ENCODE measurements at places on chromosomes 2 and 18.
A peak's percentile ranks its signal among the peaks of the same experiment; 100 is the strongest.

DNA sequence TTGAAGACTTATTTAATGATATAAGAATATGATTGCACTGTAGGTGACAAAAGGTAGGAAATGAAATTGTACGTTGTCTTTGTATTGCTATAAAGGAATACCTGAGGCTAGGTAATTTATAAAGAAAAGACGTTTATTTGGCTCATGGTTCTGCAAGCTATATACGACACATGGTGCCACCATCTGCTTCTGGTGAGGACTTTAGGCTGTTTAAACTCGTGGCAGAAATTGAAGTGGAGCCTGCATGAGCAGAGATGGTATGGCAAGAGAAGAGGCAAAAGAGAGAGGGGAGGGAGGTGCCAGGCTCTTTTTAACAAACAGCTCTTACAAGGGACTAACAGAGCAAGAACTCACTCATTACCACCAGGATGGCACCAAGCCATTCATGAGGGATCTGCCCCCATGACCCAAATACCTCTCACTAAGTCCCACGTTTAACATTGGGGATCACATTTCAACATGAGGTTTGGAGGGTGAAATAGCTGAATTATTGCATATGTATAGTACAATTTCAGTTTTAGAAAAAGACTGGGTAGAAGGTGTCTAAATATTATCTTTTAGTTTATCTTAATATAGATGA is 86.8 kb downstream of the GULP1 start:
- DNase-seq: no peak

- DNase-seq: no peak
Observed at GRCh38 chr2:212194396-212194795, 344.2 kb downstream of the ERBB4 start.

GRCh38 chr2:207775473-207775872 is 5.8 kb upstream of the FZD5 start:
- DNase-seq: no peak

- peak; percentile 28 for DNase-seq
Observed at GRCh38 chr2:178193823-178194599, at the start of gene OSBPL6. Gene OSBPL6 (plus strand): TSS chr2:178194512. CDS start chr2:178306185, 111,673 bp downstream.

DNA sequence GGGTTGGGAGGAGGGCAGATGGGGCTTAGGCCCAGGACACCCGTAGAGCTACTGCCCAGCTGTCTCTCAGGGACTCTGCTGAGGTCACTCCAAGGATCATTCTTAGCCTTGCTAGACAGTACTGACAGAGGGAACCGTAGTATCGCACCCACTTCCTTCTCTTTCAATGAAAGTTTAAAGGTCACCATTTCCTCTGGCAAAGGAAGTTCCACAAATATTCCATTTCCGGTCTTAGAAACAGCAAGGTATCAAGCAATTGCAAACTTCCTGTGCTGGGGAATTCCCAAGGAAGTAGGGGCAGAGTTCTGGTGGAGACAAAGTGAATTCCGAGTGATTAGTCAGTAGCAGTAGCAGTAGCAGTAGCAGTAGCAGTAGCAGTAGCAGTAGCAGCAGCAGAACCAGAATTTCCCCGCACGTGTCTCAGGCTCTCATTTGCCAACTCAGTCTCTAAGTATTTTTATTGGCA is 24.7 kb downstream of the IL1B start:
- DNase-seq: peak; percentile 6

Data from stimulated activated CD4-positive, alpha-beta T cell treated with anti-CD3 and anti-CD28 coated beads, Interleukin-1b, Interleukin-23, amount 100 ng/mL, for 24 hours (primary cell).